AG20443 (cell line): ENCODE measurements at places on chromosomes 6 and 20.
A peak's percentile ranks its signal among the peaks of the same experiment; 100 is the strongest.

GRCh38 chr6:17224056-17224455 lies 57.1 kb upstream of the RBM24 start:
- no peak for DNase-seq

- no peak for DNase-seq
Measured at GRCh38 chr6:44487586-44487985, 100.1 kb downstream of the CDC5L start.

GRCh38 chr20:32019156-32019510 lies 8.9 kb downstream of the CCM2L start:
- peak; percentile 41 for DNase-seq

GRCh38 chr6:6942091-6942490 lies 165.7 kb upstream of the RREB1 start:
- DNase-seq, result no peak

GRCh38 chr6:158849899-158850806 lies 31.0 kb upstream of the EZR start:
- peak; percentile 80 for DNase-seq

GRCh38 chr6:43785220-43785752 lies 15.3 kb downstream of the VEGFA start:
- DNase-seq, result no peak

DNA sequence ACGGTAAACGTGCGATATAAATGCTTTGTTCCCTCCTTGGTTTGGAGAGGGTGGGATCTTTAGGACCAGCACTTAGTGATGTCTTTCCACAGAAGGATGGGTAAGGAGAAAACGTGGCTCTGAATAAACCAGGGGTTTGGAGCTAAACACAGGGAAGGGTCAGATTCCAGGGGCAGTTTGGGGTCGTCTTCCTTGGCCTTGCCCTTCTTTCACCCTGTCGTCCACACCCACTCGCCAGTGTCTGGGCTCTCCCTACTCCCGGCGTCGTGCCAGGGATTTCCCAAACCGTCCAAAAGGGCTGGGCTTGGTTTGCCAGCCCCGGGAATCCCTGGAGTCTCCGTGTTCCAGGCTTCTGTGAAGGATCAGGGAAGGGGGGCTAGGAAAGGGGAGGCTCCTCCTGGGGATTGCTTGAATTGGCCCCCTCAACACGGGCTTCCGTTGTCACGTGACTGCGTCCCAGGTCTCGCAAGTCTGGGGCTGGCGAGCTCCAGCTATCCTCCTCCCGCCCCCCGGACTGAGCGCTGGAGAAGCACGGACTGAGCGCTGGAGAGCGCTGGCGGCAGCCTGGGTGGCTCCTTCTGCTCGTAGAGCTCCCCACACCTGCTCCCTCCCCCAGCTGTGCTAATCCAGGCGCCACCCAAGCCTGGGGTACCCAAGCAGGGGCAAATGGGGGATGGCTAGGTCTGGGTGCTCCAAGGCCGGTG lies 9.4 kb upstream of the ARMC12 start:
- peak; percentile 66 for DNase-seq

- no peak for DNase-seq
Measured at GRCh38 chr6:14393910-14394309, 276.3 kb downstream of the CD83 start.
